ENCODE measurements at places on chromosomes 1 and 21. TPM values are rescaled to one million over a fixed set of nuclear protein-coding genes. Genes with fewer than 3 reads are reported as not detected.

The SON gene
- total RNA-seq, result 170 TPM

The AMPD2 gene
- total RNA-seq, result 63.2 TPM

The SYTL1 gene
- total RNA-seq, result 2.5 TPM

The ZRANB2 gene
- 90.0 TPM for total RNA-seq

The NTNG1 gene
- total RNA-seq, result 12.2 TPM

The WNT2B gene
- 4.6 TPM for total RNA-seq

Data from motor neuron (in vitro differentiated cells).